ENCODE measurements at places on chromosomes 13 and 19.

- no peak for DNase-seq
Measured at GRCh38 chr19:282501-282900, 8.7 kb downstream of the PLPP2 start.

GRCh38 chr19:50255115-50255514, 51.7 kb downstream of the MYH14 start:
- no peak for DNase-seq

DNA sequence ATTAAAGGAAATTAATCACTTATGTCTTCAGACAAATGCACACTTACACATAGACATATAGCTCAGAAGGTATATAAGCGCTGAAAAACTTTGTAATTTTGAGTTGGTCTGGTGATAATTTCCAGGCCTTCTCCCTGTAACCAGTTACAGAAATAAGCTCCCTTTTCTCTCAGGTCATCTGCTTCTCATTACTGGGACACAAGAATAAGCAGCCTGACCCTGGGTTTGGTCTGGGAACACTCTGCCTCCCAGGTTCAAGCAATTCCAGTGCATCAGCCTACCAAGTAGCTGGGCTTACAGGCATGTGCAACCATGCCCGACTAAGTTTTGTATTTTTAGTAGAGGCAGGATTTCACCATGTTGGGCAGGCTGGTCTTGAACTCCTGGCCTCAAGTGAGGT, 274.5 kb downstream of the LMO7 start:
- DNase-seq = no peak

DNA sequence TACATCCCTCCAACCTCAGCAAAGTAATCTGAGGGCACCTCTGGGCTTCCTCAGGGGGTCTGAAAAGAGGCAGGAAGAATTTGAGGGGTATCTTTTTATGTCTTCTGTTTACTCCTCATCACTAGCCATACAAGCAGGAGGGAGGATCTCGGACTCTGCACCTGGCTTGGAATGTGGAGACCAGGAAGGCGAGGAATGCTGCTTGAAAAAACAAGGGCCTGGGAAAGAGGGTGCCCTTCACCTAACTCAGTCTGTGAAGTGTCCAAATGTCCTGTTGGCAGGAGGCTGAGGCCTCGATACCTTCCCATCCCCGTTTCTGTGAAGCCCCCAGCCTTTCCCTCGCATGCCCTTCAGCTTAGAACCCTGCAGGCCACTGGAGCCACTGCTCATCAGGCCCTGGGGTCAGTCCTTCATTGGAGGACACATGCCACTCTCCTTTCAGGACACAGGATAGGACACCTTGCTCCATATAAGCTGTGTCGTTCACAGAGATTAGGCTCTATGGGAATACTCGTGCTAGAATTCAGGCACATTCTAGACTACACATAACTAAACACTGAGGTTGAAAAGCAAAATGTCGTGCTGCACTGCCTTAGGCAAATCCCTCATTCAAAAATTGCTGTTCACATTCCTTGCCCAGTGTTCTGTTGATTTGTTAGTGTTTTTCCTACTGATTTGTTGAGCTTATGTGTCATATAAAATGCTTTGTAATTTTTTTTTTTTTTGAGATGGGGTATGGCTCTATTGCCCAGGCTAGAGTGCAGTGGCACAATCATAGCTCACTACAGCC, 49.7 kb downstream of the ESD start:
- no peak for DNase-seq

DNA sequence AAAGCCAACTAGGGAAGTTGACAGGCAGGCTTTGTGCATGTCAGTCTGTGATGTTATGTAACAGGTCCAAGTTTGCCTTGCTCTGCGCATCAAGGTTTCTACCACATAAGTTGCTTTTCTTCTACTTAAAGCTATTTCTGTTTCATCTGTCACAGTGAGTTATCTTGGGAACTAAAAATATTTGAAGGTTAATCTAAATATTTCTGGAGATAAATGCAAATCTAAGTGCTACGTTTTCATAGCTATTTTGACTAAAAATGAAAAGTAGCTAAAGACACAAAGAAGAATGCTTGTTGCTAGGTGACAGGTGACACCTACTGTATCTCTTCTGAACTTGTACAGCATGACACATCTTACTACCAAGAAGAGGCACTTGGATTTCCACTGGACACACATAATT, 135.6 kb downstream of the KLF12 start:
- no peak for DNase-seq
